NCI-H446 treated with DMSO at 0.1 percent for 48 hours (cell line): ENCODE measurements at places on chromosomes 6 and 20.

- no peak for DNase-seq
Observed at GRCh38 chr6:89273816-89274215, 41.3 kb downstream of the GABRR2 start.

DNA sequence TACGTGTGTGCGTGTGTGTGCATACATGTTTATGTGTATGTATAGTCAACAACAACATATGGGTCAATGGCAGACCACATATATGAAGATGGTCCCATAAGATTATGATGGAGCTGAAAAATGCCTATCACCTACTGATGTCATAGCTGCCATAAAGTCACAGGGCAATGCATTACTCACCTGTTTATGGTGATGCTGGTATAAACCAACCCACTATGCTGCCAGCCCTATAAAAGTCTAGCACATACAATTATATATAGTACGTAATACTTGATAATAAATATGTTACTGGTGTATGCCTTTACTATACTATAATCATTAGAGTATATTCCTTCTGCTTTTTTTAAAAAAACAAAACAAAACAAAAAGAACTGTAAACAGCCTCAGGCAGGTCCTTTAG lies 148.4 kb upstream of the ARID1B start:
- no peak for DNase-seq

DNA sequence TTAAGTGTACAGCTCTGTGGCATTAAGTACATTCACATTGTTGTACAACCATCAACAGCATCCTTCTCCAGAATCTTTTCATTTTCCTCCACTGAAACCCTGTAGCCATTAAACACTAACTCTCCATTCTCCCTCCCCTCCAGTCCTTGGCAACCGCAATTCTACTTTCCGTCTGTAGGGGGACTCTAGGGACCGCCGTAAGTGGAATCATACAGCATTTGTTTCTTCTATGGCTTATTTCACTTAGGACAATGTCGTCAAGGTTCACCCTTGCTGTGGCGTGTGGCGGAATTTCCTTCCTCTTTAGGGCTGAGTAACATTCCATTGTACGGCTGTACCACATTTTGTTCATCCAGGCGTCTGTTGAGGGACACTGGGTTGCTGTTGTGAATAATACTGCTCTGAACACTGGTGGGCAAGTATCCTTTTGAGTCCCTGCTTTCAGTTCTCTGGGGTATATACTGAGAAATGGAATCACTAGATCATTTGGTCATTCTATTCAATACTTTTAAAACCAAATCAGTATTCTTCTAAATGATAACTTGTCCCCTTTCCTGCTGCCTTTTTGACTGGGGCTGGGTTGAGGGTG lies 50.7 kb downstream of the PPP1R3G start:
- DNase-seq = no peak

GRCh38 chr6:19896693-19897010 lies 59.5 kb downstream of the ID4 start:
- DNase-seq = no peak

DNA sequence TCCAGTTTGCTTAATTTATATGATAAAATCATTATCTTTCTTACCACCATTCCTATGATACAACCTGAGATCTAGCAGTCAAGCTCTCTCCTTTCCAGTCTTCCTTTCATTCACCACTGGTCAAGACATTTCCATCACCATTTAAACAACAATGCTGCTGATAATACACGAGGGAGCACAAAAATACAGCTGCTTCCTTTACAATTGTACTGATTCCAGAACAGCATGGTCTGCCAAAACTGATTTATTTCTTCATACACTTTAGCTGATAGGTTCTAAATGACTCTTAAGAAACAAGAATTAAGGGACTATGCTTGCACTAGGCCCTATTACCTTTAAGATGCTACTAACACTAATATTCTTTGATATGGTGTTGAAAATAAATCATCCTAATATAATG lies 65.0 kb downstream of the EPM2A start:
- no peak for DNase-seq

GRCh38 chr6:122681705-122682104 lies 71.5 kb downstream of the PKIB start:
- DNase-seq = no peak

- DNase-seq = no peak
Observed at GRCh38 chr6:155473741-155474140, 18.1 kb upstream of the NOX3 start.

DNA sequence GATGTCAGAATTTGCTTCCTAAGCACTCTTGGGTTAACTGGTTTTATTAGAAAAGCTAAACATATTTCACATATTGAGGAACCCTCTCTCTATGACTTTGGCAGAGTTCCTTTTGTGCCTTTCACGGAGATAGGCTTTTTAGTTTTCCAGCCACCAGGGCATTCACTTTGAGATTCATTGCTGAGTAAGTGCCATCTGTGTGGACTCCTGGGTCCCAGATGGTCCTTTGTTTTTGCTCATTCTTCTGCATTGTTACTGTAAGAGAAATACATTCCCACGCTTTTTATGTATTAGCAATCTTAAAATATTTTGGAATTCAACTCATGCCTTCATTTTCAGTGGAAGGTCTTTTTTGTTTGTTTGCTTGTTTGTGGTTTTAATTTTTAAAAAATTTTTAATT lies 76.3 kb upstream of the PHACTR2 start:
- DNase-seq = peak; percentile 64

GRCh38 chr6:39546731-39547130 lies 178.5 kb downstream of the KIF6 start:
- no peak for DNase-seq

DNA sequence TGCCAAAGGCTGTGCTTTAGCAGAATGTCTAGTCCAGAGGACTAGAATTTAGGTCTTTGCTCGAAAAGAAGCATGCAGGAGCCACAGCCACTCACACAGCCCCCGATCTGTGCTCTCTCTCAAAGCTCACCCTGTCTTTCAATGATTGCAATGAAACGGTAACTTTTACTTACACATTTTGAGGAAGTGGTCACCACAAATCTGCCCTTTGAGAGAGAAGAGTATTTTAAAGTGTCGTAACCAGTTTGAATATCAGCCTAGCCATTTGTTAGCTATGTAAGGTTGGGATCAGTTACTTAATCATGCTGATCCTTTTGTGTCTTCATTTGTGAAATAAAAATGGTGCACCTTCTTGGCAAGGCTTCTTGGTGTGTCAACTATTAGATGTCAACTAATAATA lies 209.0 kb downstream of the TFAP2A start:
- no peak for DNase-seq

GRCh38 chr6:89475101-89475500 lies 42.1 kb downstream of the ANKRD6 start:
- DNase-seq = no peak

GRCh38 chr6:127566651-127567050 lies 10.3 kb upstream of the C6orf58 start:
- no peak for DNase-seq

GRCh38 chr6:81553216-81553615 lies 199.3 kb downstream of the TENT5A start:
- DNase-seq = no peak

DNA sequence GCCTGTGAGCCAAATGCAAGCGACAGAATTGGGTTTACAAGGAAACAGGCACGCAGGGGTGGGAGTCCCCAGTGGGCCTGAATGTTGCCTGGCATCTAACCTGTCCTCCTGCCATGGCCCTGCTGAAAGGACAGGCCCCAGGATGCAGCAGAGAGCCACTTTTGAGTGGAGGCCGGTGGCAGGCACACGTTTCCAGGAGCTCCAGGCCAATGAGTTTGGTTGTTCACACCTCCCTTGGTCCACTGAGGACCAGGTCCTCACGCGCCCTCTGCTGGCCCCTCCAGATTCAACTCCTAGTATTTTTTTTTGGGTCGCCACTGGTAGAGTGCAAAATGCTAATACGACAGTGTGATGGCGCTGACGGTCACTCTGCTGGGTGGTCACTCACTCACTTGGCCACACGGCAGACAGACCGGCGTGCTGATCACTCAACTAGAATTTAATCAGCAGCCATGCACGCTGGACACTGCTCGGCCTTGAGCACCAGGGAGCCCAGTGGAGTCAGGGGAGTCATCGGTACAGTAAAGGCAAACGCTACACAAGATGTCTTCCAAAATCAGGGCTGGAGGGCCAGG lies 81.7 kb upstream of the NFATC2 start:
- no peak for DNase-seq

- no peak for DNase-seq
Observed at GRCh38 chr6:14189074-14189473, 71.5 kb downstream of the CD83 start.

DNA sequence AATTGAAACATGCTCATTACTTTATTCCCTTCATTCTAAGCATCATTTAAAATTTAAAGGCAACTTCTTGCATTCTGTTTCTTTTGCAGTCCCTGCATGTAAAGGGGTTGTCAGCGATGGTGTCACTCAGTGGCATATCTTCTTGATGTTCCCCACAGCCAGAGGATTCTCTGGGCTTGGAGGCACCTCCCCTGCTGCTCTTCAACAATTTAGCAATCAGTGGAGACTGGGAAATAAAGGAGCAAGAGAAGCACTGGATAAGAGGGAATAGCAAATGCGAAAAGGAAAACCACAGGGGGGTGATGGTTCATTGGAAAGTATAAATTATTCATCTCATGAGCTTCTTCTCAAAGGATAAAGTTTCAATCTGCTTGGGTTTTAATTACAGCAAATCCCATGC lies 30.7 kb upstream of the MC3R start:
- no peak for DNase-seq

- DNase-seq = no peak
Observed at GRCh38 chr20:2022163-2022562, 28.3 kb upstream of the PDYN start.

GRCh38 chr6:50087231-50087954 lies 37.7 kb upstream of the DEFB112 start:
- no peak for DNase-seq

GRCh38 chr20:59405226-59406200 lies 105.1 kb downstream of the EDN3 start:
- DNase-seq = no peak

GRCh38 chr6:79613912-79614311 lies 17.2 kb upstream of the SH3BGRL2 start:
- no peak for DNase-seq

DNA sequence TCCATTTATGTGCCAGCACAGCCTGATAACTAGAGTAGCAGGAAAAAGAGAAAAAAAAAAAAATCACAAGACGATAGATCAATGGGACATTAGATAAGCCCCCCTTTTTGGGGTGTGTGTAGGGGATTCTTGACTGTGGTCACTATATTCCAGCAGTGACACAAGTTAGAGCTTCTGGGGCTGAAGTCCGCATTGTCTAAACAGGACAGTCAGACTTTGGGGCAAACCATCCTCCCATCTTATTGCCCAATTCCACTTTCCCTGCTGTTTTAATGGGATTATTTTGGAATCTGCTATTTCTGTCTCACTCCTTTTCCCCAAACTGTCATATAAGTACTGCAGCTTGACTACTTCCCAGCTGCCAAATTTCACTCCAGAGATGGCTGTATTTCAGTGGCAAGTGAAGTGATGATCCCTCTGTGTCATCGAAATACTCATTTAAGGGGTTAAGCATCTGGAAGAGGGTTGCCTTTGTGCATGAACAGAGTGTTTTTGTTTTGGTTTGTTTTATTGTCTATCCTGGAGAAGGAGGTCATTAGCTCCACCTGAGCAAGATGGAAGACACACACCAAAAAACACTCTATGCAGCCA lies 182.5 kb downstream of the ATXN1 start:
- DNase-seq = no peak

GRCh38 chr6:111154981-111155380 lies 67.7 kb downstream of the SLC16A10 start:
- DNase-seq = no peak

DNA sequence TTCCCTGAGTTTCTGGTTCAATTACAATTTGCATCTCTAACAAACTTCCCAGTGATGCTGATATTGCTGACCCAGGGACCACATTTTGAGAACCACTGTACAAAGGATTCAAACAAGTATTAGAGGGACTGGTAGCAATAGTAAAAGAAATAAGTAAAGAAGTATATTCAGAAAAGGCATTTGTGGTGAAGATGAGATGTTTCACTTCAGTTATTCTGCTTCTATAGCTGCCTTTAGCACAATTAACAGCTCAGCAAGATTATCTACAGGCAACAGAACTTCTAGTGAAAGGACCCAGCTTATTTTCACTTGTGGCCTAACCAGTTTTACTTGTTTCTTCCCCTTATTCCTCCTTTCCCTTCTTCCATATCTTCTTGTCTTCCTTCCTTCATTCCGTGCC lies 149.4 kb downstream of the PHF3 start:
- DNase-seq = no peak

- no peak for DNase-seq
Observed at GRCh38 chr6:161048641-161049040, 57.1 kb downstream of the MAP3K4 start.

DNA sequence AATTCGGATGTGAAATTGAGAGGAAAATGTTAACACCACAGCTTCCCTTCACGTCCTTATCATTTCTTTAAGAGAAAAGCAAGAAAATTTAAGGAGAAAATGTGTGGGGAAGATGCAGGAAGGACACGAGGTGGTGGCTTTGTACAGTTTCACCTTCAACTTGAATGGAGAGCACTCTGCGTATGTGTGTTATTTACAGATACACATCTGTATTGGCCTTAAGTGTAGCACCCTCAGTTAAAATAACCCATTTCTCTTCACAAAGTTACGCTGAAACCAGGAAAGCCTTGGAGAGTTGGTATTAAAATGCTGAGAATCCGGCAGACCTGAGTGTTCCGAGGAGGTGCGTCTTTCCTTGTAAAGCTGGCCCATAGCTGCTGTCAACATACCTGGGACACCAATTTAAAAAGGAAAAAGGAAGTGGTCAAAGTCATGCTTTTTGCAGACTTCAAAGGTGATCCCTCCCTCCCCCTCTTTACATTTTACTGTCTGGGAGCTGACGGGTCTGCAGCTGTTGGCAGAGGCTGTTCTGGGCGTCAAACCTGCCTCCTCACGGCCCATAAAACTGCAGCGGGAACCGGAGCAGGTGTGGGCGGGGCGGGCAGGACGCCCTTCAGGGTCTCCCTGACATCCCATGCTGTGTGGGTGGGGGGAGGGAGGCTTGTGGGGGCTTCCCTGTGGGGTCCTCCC lies 61.3 kb upstream of the TBXT start:
- DNase-seq = no peak

- DNase-seq = peak; percentile 60
Observed at GRCh38 chr20:40945754-40946450, 82.7 kb upstream of the TOP1 start.

GRCh38 chr20:34872622-34873224 lies at the start of gene GGT7:
Gene GGT7, minus strand, starts transcription at chr20:34872856. Its CDS starts 41 bp downstream, at chr20:34872815.
- DNase-seq = peak; percentile 40

- peak; percentile 13 for DNase-seq
Observed at GRCh38 chr6:143232849-143233248, 172.2 kb downstream of the AIG1 start.

DNA sequence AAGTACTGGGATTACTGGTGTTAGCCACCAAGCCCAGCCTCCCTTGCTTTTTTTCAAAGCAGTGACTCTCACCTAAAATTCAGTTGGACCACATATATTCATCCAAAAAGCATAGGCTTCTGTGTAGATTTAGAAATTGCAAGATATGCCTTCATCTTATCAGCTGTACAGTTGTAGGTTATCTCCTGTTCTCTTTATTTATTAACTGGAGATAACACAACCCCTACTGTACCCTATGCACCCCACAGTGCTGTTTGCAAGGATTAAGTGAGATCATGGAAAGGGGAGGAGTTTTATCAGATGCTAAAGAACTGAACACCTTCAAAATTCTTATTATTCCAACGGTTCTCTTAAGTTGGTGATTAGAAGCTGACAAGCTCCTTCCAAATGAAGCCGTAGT lies 164.4 kb upstream of the JARID2 start:
- no peak for DNase-seq
